ENCODE measurements at places on chromosomes 6 and 20.

DNA sequence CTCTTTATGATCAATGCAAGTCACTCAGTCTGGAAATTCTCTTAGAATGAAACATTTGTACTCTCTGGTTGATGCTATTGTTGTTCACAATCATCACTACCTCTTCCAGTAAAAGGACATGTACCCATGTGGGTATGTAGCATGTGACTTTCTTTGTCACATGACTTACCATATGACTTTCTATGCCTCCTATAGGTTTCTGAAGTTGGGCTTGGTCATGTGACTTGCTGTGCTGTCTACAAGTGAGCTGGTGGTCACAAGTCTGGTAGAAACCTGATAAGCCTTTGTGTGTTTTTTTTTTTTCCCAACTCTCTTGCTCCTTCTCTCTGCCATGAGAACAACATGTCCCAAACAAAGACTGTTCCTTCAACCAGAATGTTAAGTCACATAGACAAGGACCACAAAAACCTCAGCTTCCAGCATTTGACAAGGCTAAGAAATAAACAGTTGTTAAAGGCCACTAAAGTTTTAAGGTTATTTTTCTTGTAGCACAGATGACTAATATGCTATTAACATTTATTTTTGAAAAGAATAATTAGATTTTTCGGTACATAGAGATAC lies 379.2 kb upstream of the SLC35B3 start:
- no peak for DNase-seq

GRCh38 chr20:5652626-5653553 lies 97.3 kb upstream of the SHLD1 start:
- DNase-seq, result no peak

DNA sequence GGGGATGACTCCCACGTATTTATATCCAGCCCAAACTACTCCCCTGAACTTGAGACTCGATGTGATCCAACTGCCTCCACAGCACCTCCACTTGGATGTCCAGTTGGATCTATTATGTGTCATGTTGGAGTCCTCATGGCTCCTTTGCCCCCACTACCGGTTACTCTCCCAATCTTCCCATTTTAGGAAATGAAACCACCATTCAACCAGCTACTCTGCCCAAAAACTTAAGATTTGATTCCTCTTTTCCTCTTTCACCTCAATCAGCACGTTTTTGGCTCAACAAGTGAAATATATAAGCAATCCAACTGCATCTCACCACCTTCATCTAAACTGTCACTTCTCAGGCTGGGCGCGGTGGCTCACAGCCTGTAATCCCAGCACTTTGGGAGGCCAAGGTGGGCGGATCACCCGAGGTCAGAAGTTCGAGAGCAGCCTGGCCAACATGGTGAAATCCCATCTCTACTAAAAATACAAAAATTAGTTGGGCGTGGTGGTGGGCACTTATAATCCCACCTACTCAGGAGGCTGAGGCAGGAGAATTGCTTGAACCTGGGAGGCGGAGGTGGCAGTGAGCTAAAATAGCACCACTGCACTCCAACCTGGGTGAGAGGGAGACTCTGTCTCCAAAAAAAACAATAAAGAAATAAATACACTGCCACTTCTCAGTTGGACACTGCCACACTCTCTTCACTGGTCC lies 3.4 kb downstream of the AHCY start:
- no peak for DNase-seq

DNA sequence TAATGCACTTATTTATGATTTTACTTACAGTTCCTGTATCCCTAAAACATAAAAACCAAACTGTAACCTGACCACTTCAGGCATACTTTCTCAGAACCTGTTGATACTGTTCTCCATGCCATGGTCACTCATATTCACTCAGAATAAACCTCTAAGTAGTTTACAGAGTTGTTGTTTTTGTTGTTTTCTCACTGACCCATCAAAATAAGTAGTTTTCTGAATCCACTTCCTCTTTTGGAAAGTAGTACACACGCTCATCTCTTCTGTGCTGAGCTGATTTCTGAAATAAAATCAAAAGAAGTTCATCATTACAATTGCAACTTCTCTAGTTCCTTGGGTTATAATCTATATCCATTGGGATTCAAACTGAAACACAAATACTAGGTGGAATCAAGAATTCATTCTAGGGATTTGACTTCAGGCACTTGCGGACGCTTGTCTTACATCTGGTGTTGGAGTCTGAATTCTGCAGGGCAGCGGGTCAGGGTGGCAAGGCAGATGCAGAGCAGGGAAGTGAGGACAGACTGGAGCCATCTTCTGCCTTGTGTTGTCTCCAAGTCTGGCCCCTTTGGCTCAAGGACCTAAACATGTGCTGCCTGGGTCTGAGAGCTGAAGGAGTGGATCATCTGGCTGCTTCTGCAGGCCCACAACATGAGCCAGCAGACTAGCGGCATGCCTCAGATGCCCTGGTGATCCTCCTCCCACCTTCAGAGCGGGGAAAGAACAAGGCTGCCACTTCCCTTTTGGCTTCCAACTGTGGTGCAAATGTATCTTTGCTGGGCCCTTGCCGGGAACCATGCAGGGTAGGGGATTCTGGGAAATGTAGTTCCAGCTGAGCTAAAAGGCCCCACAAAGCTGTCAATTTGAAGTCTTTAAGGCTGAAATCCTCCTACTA lies 167.9 kb upstream of the MYLIP start:
- DNase-seq, result no peak

DNA sequence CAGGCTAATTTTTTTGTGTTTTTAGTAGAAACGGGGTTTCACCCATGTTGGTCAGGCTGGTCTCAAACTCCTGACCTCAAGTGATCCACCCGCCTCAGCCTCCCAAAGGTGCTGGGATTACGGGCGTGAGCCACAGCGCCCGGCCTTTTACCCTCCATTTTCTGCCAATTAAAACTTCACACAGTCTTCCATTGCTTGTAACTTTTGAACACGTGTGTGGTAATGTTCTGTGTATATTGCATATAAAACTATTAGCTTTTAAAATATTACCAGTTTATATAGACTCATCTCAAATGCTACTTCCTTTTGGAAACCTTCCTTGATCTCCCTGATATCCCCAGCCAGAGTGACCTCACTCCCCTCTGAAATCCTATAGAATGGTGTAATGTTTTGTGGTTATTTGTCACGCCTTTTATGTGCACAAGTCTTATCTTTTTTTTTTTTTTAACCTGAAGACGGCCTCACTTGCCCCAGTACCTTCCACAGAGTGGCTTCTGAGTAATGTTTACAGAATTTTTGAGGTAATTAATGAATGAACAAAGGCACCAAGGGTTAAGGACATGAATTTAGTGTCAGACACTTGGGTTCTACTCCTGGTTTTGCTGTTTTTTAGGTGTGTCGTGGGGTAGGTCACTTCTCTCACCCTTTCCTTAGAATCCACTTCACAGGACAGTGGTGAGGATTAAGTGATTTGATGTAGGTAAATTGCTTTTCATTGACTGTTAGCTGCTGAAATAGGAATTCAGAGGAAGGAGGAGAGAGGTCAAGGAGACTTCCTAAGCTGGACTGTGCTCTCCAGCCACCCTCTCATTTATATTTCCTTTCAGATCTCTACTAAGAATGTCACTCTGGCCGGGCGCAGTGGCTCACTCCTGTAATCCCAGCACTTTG lies 11.2 kb upstream of the MMP24 start:
- peak; percentile 23 for DNase-seq

GRCh38 chr6:21098744-21099143 lies 494.8 kb upstream of the SOX4 start:
- no peak for DNase-seq

GRCh38 chr6:11525468-11526155 lies 11.9 kb upstream of the TMEM170B start:
- DNase-seq, result no peak

- DNase-seq, result no peak
Observed at GRCh38 chr6:100553243-100553642, 88.5 kb upstream of the SIM1 start.

- DNase-seq, result no peak
Observed at GRCh38 chr6:33336495-33336894, 19.0 kb upstream of the ZBTB22 start.
